ENCODE measurements at places on chromosomes 3 and 15.

- no peak for DNase-seq
Observed at GRCh38 chr3:120300971-120301370, 15.9 kb upstream of the GPR156 start.

- no peak for DNase-seq
Observed at GRCh38 chr15:39834256-39834655, 51.6 kb upstream of the FSIP1 start.

DNA sequence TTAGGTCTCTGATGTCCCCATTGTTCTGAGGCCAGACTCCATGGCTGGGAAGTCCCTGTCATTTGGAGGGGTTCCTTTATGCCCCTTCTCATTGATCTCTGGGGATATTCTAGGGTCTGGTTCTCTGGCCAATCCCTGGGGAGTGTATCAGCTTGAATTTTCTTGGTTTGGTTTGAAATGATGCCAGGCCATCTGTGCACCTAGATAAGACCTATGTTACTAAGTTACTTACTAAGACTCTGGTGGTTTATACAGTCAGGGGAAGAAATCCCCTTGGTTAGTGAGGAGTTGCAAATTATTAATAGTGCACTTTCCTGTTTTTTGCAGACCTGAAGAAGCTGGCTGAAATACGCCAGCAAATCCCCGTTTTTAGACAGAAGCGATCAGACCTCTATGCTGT, 20.3 kb downstream of the NIT2 start:
- DNase-seq, result no peak

GRCh38 chr3:65024148-65024547, 336.3 kb upstream of the ADAMTS9 start:
- no peak for DNase-seq

GRCh38 chr3:98199020-98199419, 32.5 kb downstream of the OR5H15 start:
- no peak for DNase-seq

- no peak for DNase-seq
Observed at GRCh38 chr3:188863999-188864406, 307.8 kb upstream of the TPRG1 start.

DNA sequence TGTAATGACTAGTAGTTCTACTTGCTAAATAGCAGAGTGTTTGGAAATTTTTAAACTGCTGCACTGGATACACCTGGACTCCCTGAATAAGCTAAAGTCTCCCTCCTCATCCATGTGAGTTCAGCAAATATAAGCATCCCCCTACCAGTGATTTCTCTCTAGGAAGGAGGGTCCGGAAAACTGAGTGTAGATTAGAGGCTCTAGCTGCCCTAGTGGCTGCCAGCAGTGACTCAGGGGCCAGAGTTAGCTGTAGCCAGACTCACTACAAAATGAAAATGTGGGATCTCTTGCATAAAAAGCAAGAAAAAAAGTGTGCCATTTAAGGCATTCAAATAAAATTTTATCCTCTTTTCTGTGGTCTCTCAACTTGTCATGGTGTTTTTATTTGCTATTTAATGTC, 485.0 kb upstream of the ATP11B start:
- no peak for DNase-seq

GRCh38 chr3:162218479-162218878, 721.9 kb downstream of the OTOL1 start:
- DNase-seq, result no peak

- DNase-seq, result no peak
Observed at GRCh38 chr15:101432982-101433381, 56.5 kb downstream of the PCSK6 start.

DNA sequence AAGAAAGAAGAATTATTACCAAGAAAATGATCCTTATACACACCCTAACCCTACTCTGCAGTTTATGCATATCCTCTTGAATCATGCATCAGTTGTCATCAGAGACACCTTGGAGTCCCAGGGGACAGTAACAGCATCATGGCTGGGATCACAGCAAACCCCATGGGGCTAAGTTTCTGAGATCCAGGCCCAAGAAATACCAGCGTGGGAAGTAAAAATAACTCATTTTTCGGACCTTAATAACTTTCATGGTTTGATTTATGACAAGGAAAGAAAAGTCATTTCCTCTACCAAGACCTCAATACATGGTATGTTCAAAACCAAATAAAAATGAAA, 38.8 kb upstream of the B3GNT5 start:
- DNase-seq, result no peak

- DNase-seq, result peak; percentile 83
Observed at GRCh38 chr15:88623061-88623460, 1.9 kb downstream of the AEN start.

GRCh38 chr3:108862865-108863798, 40.5 kb downstream of the TRAT1 start:
- peak; percentile 36 for DNase-seq

DNA sequence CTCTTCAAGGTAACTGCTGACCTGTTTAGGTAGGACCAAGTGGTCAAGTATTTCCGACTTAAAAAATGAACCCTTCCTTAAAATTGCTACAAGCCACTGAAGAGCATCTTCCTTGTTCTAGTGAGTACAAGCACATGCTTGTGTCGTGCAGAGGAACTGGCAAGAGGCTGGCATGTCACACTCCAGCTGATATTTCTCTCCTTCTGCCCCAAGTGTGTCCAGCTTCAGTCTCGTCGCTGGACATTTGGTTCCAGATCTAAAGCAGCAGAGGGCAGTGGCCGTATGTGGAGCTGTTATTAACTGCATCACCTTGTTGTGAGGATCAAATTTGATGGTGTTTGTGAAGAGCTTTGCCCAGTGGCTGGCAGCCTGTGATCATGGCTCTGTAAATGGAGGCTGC, 10.0 kb downstream of the RBP2 start:
- no peak for DNase-seq

All from activated CD4-positive, alpha-beta T cell treated with anti-CD3 and anti-CD28 coated beads for 48 hours (primary cell).